ENCODE measurements at places on chromosomes 7 and 10. TPM values are rescaled to one million over a fixed set of nuclear protein-coding genes. Genes with fewer than 3 reads are reported as not detected.
A peak's percentile ranks its signal among the peaks of the same experiment; 100 is the strongest.

DNA sequence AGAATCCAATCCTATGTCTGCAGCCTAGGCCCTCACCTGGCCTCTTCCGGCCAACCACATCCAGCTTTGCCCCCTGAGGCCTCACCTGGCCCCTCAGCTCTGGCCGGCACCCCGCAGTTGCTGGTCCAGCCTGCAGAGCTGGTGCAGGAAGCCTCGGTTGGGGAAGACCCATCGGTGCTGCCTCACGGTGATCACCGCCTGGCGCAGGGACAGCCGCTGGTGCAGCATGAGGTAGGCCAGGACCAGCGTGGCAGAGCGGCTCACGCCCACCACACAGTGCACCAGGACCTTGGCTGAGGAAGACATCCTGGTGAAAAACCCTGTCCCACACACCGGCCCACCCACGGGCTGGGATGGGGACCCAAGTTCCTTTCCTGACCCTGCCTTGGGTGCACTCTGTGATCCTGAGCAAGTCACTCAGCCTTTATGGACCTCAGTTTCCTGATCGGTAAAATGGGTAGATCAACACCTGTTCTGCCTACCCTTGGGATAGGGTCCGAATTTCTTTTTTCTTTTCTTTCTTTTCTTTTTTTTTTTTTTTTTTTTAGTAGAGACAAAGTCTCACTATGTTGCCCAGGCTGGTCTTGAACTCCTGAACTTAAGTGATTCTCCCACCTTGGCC lies 5.8 kb upstream of the SAMD8 start:
- DNase-seq: no peak

DNA sequence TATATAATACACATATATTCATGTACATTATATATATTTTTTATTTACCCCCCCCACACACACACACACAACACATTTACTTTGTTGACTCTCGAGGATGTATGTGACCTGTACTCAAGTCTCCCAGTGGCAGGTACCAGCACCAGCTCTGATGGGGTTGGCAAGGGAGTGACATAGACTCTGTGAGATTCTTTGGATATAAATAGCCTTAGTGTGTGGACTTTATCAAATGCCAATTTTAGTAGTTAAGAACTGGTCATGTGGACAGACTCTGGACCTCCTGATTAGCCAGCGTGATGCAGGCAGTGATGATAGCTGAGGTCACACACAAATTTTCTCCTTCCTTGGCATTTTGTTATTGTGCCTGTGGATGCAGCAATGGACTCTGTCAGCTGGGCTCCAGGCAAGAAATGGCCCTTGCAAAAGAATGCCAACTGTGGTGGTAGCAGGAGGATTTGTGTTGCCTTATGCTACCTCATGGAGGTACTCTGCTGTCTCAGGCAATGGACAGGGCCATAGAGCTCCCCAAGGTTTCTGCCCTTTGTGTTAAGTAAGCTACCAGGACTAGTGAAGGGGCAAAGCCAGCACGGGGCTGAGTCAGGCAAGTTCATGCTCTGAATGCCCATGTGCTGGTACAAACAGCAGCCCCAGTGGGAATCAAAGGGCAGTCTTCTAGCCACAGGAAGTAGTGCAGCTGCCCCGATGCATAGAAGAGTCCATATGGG lies 224.6 kb upstream of the ZWINT start:
- DNase-seq: no peak

The ZNF786 gene
- 7.0 TPM for total RNA-seq

- DNase-seq: no peak
Measured at GRCh38 chr10:35364808-35365207, 28.5 kb downstream of the CCNY start.

- no peak for DNase-seq
Measured at GRCh38 chr7:42210333-42210732, 26.7 kb downstream of the GLI3 start.

GRCh38 chr10:94266091-94266490 lies 96.6 kb downstream of the NOC3L start:
- DNase-seq: no peak

GRCh38 chr10:17989908-17990767 lies 38.4 kb downstream of the SLC39A12 start:
- DNase-seq: no peak

DNA sequence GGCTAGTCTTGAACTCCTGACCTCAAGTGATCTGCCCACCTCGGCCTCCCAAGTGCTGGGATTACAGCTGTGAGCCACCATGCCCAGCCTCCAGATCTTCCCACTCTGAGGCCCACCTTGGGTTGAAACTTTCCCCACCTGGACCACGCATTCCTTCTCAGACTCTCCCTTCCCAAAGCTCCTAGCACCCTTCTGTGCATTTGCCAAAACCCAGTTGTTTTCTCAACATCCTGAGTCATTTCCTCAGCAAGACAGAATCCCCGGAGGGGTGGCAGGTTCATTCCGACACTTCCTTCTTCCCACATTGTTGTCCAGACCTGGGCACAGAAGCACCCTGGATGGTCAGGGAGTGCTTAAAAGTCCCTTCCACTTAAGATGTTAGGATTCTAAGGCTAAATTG lies 28.9 kb downstream of the BAG3 start:
- DNase-seq: no peak

DNA sequence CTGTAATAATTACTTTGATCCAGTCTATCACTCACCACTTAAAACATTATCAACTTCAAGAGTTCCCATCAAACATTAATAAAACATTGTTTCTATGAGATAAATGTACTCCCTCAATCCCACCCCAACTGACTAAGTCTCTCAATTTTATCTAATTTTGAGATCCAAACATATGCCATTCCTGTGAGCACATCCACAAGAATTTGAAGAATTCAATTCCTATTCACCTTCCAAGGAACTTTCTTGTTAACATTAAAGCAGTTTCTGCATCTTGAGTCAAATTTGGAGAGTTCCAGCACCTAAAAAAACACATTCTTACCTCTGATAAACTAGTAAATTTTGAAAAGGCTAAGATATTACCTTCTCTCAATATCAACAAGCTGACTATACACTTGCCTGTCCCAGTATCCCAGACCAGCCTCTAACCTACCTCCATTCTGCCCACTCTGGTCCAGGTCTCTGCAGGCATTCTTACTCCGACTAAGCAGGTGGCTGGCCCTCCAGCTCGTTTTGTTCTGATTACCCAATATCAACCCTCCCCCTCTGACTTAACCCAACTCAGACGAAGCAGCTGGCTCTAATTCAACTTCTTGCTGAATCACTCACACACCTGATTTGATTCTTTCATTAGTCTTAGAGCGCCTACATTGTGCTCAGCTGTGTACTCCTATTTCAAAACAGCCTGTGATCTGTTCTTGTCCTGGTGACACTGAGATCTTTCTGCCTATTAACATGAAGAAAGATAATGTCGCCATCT lies 275.2 kb downstream of the IPMK start:
- DNase-seq: no peak

GRCh38 chr10:49803988-49804387 lies 41.9 kb upstream of the OGDHL start:
- no peak for DNase-seq

DNA sequence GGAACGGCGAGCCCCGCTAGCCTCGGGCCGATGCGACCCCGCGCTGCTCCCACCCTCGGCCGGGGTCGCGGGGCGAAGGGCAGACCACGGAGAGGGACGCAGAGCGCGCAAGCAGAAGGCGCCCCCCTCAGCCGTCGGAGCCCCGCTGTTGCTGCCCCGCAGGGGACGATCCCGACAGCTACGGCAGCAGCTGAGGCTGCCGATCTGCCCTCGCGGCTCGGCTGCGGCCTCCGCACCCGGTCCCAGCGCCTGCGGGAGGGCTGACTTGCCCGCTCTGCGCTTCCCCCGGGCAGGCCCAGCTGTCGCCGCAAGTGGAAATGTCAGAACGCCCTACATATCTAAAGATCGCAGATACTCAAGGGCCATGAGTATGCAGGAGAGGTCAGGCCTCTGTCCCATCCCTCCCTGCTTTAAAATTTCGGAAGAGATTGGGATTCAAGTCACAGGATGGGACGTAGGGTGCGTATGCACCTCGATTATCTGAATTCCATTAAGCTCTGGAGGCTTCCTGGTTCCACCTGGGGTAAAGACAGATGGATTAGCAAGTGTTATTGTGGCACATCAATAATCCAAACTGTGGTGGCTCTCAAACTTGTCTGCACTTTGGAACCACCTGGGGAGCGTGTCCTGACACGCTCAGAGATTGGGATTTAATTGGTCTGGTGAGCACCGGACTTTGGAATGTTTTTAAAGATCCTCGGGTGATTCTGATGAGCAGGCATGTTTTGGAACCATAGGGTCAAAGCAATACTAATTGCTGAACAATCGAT lies at the start of gene CRPPA:
Gene CRPPA, minus strand, starts transcription at position 206 of the 770 bp plus-strand sequence. CDS start 216 bp downstream, outside the sequence.
- DNase-seq: peak; percentile 42

The CCT6A gene
- total RNA-seq: 105 TPM

The IFIT2 gene
- total RNA-seq: 14.8 TPM

The CLCN1 gene
- total RNA-seq: not detected

DNA sequence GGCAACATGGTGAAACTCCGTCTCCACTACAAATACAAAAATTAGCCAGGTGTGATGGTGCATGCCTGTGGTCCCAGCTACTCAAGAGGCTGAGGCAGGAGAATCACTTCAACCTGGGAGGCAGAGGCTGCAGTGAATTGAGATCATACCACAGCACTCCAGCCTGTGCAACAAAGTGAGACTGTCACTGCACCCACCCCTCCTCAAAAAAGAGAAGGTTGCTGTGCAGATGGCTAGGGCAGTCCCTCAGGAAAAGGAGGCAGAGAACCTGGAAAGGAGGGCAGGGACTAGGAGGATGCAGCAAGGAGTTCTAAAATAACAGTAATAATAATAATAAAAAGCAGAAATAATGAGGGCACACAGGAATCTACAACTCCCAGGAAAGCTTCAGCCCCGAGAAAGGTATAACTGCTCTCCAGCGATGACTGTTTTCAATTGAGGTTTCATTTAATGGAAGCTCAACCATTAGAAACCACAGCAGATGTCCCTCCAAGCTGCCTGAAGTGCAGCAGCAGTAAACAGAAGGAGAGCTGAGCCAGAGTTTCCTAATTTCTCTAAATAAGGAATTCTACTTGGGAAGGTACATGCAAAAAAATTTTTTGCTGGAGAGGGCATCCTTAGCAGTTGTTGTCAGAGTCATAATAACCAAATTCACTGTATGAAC lies 326.5 kb downstream of the GATA3 start:
- no peak for DNase-seq
